Liver (tissue), 10 donors: ENCODE measurements at places on chromosomes 16 and 17.

GRCh38 chr16:84098939-84099338 lies 17.8 kb downstream of the MBTPS1 start:
- no peak for DNase-seq

DNA sequence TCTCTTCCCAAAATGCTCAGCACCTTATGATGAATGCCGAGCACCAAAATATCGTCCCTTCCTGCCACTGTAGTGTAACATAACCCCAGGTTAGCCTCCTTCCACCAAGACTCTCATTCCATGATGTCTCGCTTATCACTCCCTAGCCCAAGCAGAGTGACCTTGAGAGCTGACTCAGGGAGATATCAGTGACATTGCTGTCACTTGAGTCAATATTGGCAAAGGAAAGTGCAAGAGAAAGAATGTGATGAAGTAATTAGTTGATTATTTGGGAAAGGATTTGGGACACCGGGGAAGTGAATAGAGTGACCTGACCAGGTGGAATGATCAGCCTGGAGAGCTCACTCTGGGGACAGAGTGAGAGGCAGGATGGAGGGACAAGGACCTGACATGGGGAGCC lies 2.6 kb upstream of the ANKFN1 start:
- DNase-seq = no peak

DNA sequence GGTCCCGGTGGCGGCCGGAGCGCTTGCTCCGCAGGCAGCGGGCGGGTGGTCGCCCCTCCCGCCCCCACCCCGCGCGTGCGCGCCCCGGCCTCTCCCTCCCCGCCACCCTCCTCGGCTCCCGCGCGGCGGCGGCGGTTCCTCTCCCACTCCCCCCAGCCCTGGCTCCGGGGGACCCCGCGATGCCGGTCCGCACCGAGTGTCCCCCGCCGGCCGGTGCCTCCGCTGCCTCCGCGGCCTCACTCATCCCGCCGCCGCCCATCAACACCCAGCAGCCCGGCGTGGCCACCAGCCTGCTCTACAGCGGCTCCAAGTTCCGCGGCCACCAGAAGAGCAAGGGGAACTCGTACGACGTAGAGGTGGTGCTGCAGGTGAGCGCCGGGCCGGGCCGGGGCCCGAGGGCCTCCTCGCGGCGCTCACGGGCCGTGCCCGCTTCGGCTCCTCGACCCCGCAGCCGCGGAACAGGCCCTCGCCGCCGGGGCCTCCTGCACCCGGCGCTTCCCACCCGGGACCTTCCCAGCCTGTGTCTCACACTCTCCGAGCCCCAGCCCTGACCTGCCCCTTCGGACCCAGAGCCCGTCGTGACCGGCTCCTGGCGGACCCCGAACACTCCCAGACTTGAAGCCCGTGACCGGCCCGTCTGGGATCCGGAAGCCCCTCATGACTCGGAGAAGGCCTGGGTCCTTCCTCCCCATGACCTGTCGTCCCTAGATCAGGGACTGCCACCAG lies 490 bp downstream of the GID4 start:
- no peak for DNase-seq

DNA sequence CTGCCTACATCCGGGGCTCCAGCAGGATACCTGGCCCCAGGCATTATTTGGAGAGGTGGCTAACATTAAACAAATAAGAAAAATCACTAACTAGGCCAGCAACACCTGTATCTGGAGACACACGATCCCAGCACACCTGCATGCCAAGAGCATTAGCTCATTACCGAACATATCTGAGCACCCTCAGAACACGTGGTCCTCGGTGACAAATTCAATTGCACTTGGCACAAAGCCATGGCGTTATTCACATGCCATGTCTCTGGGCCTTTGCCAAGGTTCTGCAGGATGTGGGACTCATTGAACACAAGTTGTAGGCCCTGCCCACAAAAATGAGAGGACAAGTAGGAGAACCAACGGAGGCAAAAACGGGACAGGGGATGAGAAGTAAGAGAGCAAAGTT lies 552.3 kb downstream of the TOX3 start:
- no peak for DNase-seq

- no peak for DNase-seq
These were observed 6.3 kb downstream of the CTRB1 start for GRCh38 chr16:75225092-75225491.

DNA sequence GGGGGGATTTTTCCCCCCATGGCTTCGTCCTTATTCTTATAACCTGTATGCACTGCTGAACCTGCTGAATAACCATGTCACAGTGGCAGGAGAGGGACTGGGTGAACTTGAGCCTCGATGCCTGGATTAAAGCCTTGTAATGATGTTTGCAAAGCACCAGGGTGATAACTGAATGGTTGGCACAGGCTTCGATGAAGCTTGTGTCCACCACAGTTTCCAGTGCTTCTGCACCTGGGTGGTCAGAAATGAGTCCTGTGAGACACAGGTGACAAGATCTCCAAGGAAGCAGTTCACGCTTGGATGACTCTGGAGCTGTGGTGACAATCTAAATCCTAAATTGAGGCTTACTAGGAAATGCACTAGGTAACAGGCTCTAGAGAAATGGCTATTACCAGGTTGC lies 729.3 kb downstream of the MAF start:
- DNase-seq = no peak

GRCh38 chr16:57818377-57819064 lies 16.2 kb upstream of the KIFC3 start:
- no peak for DNase-seq

GRCh38 chr17:31487648-31488263 lies 96.3 kb downstream of the RAB11FIP4 start:
- DNase-seq = peak; percentile 90

GRCh38 chr17:65727246-65727645 lies 165.8 kb upstream of the AXIN2 start:
- DNase-seq = no peak

- DNase-seq = no peak
These were observed 193.7 kb downstream of the C16orf95 start for GRCh38 chr16:87123356-87124001.

- DNase-seq = no peak
These were observed 32.4 kb downstream of the CACNG3 start for GRCh38 chr16:24288516-24288915.

DNA sequence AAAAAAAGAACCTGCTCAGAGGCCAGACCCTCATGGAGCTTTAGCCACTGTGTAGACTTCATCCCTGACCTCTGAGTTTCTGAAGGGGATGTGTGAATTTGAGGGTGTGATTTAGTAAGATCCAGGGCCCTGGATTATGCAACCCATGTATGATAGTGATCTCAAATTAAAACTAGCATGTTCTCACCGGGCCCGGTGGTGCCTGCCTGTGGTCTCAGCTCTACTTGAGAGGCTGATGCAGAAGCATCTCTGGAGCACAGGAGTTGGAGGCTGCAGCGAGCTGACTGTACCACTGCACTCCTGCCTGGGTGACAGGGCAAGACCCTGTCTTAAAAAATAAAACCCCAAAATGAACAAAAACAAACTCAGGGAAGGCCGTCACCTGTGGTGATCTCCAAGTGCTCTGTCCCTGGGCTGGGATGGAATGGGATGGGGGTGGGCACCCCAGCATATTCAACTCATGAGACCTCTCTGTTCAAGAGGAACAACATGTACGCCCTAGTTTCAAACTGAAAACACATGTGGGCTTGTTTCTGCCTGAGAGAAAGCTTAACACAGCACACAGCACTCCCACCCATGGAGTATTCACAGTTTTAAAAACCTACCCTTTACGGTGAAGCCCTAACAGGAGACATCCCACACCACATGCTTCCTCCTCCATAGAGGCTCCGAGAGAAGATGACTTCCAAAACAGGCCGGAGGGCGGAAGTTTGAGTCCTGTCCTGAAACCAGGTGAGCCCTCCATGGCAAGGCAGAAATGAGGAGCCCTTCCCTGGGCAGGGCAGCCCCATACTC lies 30.1 kb downstream of the GNPTG start:
- no peak for DNase-seq

DNA sequence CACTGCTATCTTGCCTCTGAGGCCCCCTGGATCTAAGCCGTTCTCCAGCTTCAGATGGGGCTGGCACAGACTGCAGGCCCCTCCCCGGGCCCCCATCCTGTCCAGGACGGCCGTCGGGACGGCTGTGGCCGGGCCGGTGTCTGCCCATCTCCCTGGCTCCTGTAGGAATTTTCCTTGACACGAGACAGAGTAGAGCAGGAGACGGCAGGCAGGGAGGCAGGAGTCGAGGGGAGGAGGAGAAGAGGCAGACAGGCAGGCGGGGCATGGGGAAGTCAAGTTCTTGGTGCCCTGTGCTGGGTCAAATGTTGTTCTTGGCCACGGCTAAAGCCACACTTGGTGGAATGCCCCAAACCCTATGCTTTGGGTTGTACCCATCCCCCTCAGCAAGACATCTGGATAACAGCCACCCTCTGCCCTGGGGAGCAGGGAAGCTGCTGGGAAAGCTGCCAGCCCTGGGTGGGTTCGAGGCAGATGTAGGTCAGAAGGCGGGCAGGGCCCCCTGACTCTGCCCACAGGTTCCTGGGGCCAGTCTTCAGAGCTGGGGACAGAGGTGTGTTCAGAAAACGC lies 4.0 kb downstream of the C1QTNF1 start:
- no peak for DNase-seq

- no peak for DNase-seq
These were observed 24.6 kb upstream of the COX10 start for GRCh38 chr17:14044702-14045101.

DNA sequence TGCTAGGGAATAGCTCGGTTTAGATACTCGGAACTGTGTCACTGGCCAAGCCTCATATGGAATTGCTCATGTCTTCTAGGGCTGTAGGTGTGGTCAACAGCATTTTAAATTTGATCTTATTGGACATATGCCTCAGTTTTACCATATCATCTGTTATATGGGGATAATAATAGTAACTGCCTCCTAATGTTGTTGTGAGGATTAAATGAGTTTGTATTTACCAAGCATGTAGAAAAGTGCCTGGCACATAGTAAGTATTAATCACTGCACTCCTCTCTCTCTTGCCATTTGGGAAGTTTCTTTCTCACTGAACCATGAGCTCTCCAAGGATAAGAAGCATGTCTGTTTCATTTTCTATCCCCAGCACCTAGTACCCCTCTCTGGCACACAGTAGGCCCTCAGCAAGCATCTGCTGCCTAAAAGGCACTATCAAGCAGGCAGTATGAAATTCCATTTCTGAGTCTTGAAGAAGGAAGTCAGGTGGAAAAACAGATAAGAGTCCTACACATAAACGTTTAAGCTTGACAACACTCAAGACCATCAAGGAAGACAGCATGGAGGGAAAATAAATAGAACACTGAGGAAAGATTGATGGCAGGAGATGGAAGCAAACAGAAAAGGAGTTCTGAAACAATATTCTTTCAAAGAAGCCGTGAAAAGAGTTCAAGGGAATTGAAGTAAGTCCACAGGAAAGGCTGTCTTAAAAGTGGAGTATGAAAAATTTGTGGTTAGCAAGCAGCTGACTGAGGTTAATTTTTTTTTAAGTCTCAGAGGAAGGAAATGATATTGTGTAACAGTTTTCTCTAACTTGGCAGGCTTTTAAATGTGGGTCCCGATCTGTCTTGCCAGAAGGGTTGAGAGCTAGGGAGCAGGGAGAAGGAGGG lies 2.2 kb upstream of the ATP6V0A1 start:
- DNase-seq = no peak

- DNase-seq = no peak
These were observed 132.9 kb upstream of the NACA2 start for GRCh38 chr17:61723914-61724313.
